ENCODE measurements at places on chromosomes 11 and 22.

DNA sequence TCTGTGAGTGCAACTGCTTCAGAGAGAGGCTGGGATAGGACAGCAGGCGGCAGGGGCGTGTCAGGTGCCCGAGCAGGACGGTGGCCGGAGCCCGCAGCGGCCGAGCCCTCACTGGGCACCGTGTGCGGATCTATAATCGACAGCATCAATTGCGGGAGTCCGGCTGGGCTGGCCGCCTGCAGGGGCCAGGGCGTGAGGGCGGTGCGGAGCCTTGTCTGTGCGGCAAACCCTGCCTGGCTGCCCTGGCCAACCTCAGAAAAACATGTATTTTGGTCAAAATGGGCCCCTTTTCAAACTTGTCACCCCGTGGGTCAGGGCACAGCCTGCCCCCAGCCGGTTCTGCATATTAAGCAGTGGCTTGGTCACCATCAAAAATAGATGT, 91.3 kb upstream of the KCNQ1OT1 start:
- peak; percentile 65 for DNase-seq

GRCh38 chr11:104731890-104732289, 166.4 kb downstream of the CASP12 start:
- no peak for DNase-seq

GRCh38 chr11:2128511-2129307, 10.5 kb downstream of the IGF2 start:
- DNase-seq = no peak

DNA sequence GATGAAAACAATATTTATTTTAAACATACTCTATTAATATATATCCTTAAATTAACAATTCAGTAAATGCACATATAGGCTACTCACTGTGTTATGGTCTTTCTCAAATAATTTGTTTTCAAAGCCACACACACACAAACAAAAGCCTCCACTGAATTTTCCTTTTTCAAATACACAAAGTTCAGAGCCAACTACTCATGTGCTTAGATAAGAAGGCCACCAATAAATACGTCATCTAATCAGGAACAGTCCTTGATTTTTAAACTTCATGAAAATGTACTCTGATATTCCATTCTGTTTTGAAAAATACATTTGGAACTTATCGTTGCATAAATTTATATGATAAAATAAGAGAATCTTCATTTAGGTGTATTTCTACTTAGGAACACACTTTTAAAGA, 26.0 kb downstream of the KBTBD3 start:
- no peak for DNase-seq

DNA sequence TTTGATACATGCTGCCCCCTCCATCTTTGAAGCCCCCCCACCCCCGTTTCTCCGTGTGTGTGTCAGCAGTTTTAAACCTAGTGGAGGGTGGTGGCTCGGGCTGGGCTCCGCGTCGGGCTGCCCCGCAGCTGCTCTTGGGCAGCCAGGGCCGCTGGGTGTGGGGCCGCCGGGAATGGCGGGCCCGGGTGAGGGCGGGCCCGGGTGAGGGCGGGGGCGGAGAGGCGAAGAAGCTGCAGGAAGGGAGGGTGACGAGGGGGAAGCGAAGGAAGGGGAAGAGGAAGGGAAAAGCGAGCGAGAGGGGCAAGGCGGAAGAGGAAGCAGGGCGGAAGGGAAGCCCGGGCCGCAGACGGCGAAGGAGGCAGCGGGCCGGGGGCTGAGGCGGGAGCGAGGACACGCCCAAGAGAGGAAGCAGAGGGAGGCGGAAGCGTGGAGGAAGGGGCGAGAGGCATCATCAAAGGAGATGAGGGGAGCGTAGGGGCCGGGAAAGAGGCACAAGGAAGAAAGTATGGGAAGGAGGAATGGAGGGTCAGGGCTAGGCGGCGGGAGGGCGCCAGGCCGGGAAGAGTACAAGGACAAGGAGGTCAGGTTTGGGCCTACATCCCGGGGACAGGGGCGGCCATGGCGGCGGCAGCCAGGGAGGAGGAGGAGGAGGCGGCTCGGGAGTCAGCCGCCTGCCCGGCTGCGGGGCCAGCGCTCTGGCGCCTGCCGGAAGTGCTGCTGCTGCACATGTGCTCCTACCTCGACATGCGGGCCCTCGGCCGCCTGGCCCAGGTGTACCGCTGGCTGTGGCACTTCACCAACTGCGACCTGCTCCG, 82.4 kb downstream of the BCR start:
- no peak for DNase-seq

- no peak for DNase-seq
Observed at GRCh38 chr11:133927690-133928627, 28.8 kb downstream of the IGSF9B start.

DNA sequence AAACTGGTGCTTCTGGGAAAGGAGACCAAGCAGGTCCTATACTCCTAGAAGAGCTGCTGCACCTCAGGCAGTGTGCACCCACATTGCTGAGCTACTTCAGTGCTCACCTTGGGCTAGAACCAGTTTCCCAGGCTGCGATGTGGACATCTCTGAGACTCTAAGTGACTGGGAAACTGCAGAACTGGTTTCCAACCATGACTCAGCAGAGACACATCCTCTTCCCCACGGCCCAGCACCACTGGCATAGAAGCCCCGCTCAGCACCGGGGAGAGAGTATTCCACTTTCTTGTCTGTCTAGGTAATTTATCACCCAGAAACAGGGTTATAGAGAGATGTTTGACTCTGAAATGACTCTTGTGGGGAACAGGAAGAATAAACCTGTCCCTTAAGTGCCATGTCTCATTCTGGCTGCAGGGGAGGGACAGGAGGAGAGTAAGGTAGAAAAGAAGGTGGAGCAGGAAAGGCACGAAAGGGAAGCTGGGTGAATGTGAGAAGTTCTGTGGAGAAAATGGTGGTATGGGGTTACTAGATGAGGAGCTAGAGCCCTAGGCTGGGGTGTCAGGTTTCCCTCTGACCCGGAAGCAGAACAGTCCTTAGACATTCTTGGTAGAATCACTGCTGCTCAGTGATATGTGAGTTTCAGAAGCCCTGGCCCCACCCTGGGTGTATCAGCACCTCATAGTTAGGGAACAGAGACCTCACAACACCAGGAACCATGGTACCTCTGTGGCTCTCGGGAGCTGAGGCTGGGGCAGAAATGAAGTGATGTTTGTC, 340.4 kb upstream of the NCAM1 start:
- no peak for DNase-seq

DNA sequence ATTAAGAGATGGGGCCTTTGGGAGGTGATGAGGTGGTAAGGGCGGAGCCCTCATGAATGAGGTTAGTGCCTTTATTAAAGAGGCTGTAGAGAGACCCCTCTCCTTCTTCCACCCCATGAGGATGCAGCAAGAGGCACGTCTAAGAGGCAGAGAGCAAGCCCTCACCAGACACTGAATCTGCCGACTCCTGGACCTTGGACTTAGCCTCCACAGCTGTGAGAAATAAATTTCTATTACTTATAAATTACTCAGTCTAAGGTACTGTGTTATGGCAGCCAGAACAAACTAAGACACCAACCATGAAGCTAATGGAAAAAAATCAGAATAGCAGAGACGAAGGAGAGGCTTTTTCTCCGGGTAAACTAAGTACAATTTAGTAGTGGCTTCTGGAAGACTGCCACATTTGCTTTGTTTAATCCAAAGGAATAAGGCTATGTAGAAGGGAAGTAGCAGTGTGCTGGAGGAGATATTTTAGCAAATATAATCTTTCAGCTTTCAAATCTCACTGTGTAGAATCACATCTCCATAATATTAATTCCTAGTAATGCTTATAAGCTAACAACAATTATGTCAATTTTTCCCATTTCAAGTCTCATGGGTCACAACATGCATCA, 12.3 kb upstream of the SIK2 start:
- no peak for DNase-seq

GRCh38 chr11:475941-476340, 25.9 kb downstream of the PTDSS2 start:
- DNase-seq = no peak

DNA sequence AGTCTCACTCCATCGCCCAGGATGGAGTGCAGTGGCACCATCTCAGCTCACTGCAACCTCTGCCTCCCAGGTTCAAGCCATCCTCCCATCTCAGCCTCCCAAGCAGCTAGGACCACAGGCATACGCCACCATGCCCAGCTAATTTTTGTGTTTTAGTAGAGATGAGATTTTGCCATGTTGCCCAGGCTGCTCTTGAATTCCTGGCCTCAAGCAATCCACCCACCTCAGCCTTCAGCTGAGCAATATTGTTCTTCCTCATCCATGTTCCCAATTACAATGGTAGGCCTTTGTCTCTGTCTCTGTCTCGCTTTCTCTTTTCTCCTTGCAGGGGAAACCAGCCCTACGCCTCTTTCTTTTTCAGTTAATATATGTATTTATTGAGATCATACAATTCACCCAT, 10.3 kb downstream of the HSPA8 start:
- no peak for DNase-seq

Measured in type B pancreatic cell (in vitro differentiated cells).